ENCODE measurements at places on chromosomes 5 and 9.

DNA sequence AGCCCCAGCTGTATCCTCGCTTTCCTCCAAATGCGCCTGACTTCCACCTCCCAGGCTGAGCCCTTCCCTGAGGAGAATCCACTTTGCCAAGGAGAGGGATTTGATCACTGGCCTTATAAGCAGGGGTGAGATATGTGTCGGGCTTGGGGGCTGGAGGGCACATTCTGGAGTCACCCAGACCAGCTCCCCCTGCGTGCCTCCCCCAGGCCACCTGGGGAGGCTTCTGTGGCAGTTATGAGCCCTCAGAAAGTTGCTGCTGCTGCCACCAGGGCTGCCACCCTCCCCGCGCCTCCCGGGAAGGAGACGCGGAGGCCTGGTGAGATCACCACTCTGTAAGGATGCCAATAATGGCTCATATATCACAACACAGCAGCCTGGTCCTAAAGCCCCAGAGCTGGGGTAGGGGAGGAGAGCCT, 211.5 kb downstream of the PAPPA start:
- DNase-seq = no peak

DNA sequence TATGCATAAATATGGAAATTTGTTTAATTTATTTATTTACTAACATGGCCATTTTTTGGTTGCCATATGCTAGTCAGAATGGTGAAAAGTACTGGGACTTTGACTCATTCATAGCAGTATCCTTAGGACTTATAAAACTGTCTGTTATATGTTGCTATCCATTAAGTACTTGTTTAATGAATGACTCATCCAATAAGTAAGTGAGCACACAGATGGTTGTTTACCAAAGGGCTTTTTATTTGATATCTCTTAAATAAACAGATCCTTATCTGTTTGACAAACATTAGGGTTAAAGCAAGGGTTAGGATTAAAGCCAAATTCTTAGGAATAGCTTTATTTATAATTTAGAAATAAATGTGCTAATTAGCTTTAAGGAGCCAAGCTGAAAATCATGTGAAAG, 183.4 kb downstream of the FBXO4 start:
- DNase-seq = no peak

- DNase-seq = no peak
Observed at GRCh38 chr5:74919487-74919886, 53.3 kb upstream of the FAM169A start.

GRCh38 chr9:1340390-1340789, 290.2 kb downstream of the DMRT2 start:
- DNase-seq = no peak

DNA sequence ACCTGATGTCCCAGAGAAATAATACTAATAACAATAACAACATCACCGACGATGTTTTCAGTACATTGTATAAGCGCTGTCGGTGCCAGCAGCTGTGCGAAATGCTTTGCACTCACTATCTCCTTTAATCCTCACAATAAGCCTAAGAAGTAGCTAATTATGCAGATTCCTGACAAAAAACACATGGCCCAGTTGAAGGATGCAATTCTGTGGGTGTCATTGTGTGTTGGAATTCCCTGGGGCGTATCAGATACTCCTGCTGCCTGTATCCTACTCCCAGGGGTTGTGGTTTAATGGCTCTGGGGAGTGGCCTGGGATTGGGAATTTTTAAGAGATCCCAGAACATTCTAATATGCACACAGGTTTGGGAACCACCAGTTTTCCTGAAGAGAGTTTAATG, 154.0 kb downstream of the RGS3 start:
- no peak for DNase-seq

DNA sequence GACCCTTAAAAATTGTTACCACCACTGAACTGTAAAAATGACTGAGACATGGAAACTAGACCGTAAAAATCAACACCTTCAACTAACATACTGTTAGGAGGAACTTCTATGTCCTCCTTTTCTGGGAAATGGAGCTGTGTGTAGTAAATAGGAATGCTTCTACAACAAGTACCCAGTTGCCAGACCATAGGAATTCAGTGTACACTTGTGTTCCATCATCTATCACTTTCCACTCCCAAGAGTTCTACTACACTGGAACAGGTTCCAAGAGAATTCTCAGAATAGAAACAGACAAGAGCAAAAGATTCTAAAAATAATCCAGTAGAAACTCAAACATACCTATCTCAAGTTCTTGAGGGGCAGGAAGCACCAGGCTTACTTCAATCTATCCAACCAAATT, 23.6 kb downstream of the UBAP2 start:
- DNase-seq = no peak

GRCh38 chr9:3246241-3246640, 279.6 kb downstream of the RFX3 start:
- no peak for DNase-seq

- no peak for DNase-seq
Observed at GRCh38 chr5:10391130-10391529, 37.6 kb downstream of the MARCHF6 start.

DNA sequence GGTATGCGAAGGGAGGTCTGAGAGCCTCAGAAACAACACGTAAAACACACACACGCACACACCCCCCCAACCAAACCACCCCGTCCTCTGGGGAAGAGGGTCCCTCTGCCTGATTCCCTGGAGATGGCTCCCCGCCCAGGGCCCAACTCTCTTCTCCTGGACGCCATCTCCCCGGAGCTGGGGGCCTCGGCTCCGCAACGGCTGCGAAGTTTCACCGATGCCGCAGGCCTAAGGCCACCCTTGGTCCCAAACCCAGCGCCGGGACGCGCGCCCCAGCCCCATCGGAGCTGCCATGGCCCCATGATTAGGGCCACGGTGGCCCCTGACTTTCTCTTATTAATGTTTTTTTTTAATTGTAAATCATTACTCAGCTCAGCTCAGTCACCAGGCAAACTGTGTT, 181.4 kb upstream of the TBCA start:
- DNase-seq = peak; percentile 58

GRCh38 chr5:74608736-74609601, 31.6 kb downstream of the ENC1 start:
- DNase-seq = no peak

- DNase-seq = no peak
Observed at GRCh38 chr5:39822020-39822419, 397.2 kb upstream of the DAB2 start.

DNA sequence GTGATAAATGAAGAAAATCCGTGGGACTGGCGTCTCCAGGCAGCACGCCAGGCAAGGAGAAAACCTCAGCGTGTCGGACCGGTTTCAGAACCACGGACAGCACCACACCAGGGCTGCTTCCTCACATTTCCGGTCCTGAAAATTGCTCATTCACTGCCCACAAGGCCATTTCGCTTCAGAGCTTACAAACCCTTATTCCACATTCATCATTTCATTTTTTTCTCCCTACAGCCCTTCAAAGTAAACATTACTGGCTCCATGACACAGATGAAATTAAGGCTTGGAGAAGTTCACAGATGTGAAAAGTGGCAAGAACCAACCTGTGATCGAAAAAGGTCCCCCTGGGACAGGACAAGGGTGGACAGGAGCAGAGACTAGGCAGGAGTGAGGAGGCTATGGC, 1.5 kb upstream of the GPRIN1 start:
- peak; percentile 82 for DNase-seq

DNA sequence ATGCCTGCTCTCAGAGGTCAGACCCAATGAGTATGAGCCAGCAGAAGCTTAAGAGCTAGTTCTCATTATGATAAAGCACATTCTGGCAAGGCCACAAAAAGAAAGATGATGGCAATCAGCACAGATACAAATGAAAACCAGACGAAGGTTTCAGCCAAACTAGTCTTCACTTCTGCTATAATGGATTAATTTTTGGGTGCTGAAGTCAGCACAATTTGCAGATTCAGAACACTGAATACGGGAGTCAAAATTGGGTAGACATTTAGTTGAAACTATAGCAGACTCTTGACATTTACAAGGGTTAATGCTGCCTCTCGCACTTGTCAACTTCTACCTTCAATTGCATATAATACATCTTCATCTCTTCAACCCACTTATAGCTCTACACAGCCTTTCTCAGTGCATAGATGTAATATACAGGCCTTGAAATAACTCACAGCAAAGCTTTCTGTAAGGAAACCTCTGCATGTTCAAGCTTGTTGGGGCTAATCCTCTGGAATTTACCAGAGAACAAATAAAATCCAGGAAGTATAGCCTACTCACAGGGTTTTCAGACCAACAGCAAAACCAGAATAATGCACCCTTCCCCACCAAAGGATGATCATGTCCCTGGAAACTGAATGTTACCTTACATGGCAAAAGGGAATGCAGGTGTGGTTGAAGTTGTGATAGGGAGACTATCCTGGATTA, 77.1 kb downstream of the BAAT start:
- no peak for DNase-seq

- no peak for DNase-seq
Observed at GRCh38 chr5:137328991-137329390, 170.1 kb downstream of the SPOCK1 start.

DNA sequence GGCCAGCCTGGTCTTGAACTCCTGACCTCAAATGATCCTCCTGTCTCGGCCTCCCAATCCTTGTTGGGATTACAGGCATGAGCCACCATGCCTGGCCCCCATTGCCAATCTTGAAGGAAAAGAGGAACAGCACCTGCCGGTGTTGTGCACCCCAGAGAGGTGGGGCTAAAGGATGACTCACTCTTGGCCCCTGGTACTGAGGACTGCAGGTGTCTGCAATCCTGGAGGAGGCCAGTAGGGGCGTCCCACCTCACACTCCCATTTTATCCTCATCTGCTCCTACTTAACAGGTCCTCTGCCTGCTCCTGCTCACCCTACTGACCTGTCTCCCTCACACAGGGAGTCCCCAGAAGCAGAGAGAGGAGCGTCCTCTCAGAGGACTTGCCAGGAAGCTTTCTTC, 390.4 kb downstream of the ARHGEF28 start:
- no peak for DNase-seq

GRCh38 chr5:11687498-11687897, 216.7 kb downstream of the CTNND2 start:
- DNase-seq = no peak

GRCh38 chr5:75558221-75558620, 46.5 kb downstream of the POLK start:
- DNase-seq = no peak

- no peak for DNase-seq
Observed at GRCh38 chr9:122392714-122393113, 21.9 kb downstream of the PTGS1 start.

DNA sequence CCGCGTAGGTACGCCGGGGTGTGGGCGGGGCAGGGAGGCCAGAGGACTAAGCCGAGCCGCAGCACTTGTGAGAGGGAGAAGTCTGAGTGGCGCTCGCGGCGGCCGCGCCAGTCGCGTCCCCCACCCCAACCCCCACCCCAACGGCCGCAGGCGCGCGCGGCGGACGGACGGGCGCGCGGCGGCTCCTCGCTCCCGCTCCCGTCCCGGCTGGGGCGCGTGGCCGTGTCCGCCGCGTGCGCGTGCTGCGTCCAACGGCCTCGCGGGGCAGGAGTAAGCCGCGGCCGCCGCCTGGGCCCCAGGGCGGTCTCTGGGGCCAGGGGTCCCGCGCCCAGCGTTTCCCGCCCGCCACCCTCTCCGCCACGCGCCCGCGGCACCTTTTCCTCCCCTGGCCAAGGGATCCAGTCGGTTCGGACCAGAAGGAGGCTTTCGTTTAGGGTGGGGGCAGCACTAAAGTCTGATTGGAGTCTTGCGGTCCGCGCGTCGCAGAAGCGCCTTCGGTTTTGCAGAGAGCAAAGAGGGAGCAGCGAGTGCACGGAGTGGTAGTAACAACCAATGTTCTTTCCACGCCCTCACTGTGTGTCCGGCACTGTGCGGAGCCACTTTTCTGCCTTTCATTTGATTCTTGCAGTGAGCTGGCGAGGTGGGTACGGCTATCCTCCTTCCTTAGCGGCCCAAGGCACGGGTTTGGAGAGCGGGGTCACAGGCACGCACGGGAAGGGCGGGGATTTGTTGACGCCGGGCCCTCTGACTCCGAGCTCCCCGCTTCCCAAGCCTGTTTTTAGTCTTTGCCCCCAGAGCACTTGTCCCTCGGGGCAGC, 483 bp downstream of the G3BP1 start:
- peak; percentile 69 for DNase-seq

DNA sequence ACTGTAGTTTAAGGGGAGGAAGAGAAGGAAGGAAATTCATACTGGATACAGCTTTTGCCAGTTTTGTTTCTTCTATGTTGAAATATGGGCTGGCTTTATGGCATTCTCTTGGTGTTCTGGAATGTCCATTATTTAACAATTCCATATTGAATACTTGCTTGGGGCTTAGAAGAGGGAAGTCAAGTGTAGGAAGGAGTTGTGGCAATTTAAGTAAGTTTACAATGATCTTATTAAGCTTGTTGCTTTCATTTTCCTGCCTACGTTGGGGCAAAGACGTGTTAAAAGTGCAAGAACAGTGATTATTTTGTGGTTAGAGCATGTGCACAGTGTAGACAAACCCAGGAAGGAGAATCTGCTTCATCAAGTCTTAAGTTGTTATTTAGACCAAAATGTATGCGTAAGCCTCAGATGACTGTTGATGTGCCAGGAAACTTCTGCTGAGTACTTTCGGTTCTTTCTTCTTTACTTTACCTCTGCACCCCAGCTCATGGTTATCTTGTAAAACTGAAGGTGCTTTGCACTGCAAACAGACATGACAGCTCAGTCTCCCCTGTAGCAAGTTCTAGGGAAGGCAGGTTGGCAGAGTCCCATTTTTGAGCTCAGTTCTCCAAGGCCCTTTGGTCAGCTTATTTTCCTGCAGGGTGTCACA, 75.8 kb downstream of the F2RL2 start:
- DNase-seq = no peak

GRCh38 chr9:110825950-110826349, 157.4 kb downstream of the MUSK start:
- DNase-seq = no peak

DNA sequence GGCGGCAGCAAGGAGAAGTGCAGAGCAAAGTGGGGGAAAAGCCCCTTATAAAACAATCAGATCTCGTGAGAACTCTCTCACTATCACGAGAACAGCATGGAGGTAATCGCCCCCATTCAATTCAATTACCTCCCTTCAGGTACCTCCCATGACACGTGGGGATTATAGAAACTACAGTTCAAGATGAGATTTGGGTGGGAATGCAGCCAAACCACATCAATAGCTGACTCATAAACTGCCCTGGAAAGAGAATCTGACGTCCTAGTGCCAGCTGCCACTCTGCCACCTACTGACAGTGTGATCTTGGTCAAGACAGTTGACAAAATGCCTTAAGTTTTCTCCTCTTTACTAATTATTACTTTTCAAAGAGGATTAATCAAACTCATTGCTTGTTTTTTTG, 128.3 kb downstream of the GPBP1 start:
- no peak for DNase-seq

GRCh38 chr5:172505845-172506244, 51.5 kb upstream of the SH3PXD2B start:
- DNase-seq = peak; percentile 15

DNA sequence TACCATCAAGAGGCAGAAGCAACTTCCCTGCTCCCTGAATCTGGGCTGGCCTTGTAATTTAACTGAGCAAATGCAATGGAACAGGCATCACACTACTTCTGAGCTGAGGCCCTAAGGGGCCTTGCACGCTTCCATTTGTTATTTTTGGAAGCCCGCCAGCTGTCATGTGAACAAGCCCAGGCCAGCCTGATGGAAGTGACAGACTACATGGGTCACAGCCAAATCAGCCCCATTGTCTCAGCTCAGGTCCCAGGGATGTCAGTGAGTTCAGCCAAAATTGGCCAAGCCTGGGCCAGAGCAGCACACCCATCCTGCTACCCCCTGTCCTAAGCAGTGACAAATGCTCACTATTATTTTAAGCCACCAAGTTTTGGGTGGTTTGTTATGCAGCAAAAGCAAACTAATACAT, 72.8 kb downstream of the PRRT1B start:
- DNase-seq = no peak
